ENCODE measurements at places on chromosomes 2 and 18. TPM values are rescaled to one million over a fixed set of nuclear protein-coding genes. Genes with fewer than 3 reads are reported as not detected.

DNA sequence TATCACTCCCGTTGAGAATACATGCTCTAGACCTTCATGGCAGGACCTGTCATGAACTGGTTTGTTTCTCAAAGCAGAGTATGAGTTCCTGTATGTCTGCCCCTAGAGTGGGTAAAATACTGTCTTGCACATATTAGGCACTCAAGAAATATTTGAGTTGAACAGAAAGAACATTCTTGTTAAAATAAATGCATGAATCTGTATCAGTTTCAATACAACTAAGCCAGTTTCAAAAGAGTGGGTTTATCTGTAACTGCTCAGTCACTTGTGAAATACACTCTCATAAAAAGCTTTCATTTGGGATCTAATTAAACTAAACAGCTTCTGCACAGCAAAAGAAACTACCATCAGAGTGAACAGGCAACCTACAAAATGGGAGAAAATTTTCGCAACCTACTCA is 69.2 kb downstream of the RFTN2 start:
- no peaks in the 10 kb centered on the region for H3K27me3 ChIP-seq
- H3K36me3 ChIP-seq: no peaks in the 10 kb centered on the region
- H3K4me3 ChIP-seq: no peak overlapping the region
- no peak overlapping the region for H3K27ac ChIP-seq

Gene CAVIN2
- total RNA-seq: 5.5 TPM

GRCh38 chr2:212959471-212960117 is 191.8 kb downstream of the IKZF2 start:
- H3K27ac ChIP-seq: no peak overlapping the region
- H3K27me3 ChIP-seq: no peaks in the 10 kb centered on the region
- H3K4me3 ChIP-seq: no peak overlapping the region
- H3K36me3 ChIP-seq: no peaks in the 10 kb centered on the region
- no peaks in the 10 kb centered on the region for H3K4me1 ChIP-seq
- no peak for DNase-seq

DNA sequence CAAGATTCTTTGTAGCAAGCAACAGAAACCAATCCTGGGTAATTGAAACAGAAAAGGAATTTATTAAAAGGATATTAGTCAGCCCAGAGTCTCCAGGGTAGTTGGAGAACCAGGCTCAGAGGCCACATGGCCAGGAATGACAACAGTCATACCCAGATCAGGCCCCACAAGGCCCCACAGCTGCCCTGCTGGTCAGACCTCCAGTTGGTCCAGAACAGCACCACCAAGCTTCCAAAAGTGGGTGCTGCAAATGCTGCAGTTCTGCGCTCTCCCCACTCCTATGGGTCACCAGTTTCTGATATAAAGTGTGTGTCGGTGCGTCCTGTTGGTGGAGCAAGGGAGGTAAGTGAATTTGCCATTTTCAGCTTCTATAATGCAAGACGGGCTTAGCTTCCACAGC is 29.9 kb downstream of the KLHL29 start:
- H3K27ac ChIP-seq: no peak overlapping the region
- no peaks in the 10 kb centered on the region for H3K36me3 ChIP-seq
- H3K4me1 ChIP-seq: no peaks in the 10 kb centered on the region
- H3K4me3 ChIP-seq: no peak overlapping the region
- no peak for DNase-seq

Gene SERTAD2
- 20.7 TPM for total RNA-seq

- H3K4me3 ChIP-seq: no peak overlapping the region
- no peaks in the 10 kb centered on the region for H3K4me1 ChIP-seq
- no peaks in the 10 kb centered on the region for H3K36me3 ChIP-seq
- H3K27me3 ChIP-seq: peaks cover 8% of the 10 kb centered on the region
Measured at GRCh38 chr2:219569635-219570034, 1.7 kb downstream of the OBSL1 start.

- H3K27ac ChIP-seq: peak overlapping the region; percentile 84
- DNase-seq: no peak
- no peak overlapping the region for H3K4me3 ChIP-seq
- H3K27me3 ChIP-seq: no peaks in the 10 kb centered on the region
Measured at GRCh38 chr2:86036669-86037138, 69.0 kb downstream of the POLR1A start.

Gene FBXO48
- total RNA-seq: 2.3 TPM

- peaks cover 4% of the 10 kb centered on the region for H3K27me3 ChIP-seq
- H3K27ac ChIP-seq: no peak overlapping the region
- no peak for DNase-seq
- no peaks in the 10 kb centered on the region for H3K36me3 ChIP-seq
- no peak overlapping the region for H3K4me3 ChIP-seq
- H3K4me1 ChIP-seq: no peaks in the 10 kb centered on the region
Measured at GRCh38 chr2:10552220-10552870, 104.2 kb upstream of the ODC1 start.

Gene UPP2
- total RNA-seq: not detected

DNA sequence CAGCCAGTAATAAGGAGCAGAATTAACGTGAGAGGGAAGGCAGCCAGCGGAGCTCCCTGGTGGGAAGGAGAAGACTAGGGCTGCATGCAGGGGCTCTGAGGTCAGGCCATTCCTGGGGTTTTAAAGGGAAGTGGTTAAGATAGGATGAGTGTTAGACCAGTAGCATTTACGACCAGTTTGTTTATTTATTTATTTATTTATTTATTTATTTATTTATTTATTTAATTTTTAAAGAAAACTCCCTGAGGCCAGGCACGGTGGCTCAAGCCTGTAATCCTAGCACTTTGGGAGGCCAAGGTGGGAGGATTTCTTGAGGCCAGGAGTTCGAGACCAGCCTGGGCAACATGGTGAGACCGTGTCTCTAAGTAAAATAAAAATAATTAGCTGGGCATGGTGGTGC is 152.8 kb downstream of the FHOD3 start:
- no peak for DNase-seq
- no peaks in the 10 kb centered on the region for H3K27me3 ChIP-seq
- H3K36me3 ChIP-seq: no peaks in the 10 kb centered on the region

Gene ITM2C
- total RNA-seq: 1,707 TPM

Gene ACMSD
- not detected for total RNA-seq

Gene ARHGAP25
- 3.7 TPM for total RNA-seq

DNA sequence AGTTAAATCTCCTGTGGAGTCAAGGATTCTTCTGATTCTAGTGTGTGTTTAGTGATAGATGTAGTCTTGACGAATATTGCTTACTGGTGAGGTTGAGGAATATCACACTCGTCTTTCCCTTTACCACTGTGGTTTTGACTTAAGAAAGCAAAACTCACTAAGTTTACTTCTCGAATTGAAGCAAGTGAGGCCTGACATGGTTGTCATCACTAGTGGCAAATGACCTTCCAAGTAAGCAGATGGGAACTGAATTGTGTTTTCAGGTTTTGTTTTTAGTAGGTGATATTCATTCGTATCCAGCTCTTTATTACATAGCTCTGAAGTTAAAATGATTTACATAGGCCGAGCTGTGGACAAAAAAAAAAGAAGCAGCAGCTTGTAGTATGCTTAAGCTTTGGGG is 20.6 kb upstream of the DSG4 start:
- no peak overlapping the region for H3K4me3 ChIP-seq
- no peaks in the 10 kb centered on the region for H3K36me3 ChIP-seq

GRCh38 chr2:12441750-12442475 is 274.8 kb upstream of the TRIB2 start:
- no peak overlapping the region for H3K4me3 ChIP-seq
- H3K36me3 ChIP-seq: no peaks in the 10 kb centered on the region
- no peaks in the 10 kb centered on the region for H3K27me3 ChIP-seq
- no peaks in the 10 kb centered on the region for H3K4me1 ChIP-seq
- DNase-seq: no peak

DNA sequence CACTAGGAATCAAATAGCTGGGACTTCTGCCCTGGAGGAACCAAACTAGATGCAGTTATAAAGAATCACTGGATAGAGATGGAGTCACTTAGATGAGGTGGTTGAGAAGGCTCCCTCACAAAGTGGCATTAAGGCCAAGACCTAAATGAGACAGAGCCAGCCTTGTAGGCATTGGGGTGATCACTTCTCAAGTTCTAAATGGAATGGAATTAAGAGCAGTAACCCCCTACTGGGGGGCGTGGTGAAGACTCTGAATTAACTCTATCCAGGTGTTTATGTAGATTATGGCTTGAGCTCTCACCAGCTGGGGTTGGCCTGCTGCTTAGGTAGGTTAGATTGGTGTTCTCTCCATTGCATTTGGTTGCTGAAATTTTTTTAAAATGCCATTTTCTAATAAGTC is 71.3 kb downstream of the TTC27 start:
- no peak overlapping the region for H3K27ac ChIP-seq
- no peaks in the 10 kb centered on the region for H3K36me3 ChIP-seq
- no peaks in the 10 kb centered on the region for H3K4me1 ChIP-seq
- DNase-seq: no peak
- no peak overlapping the region for H3K4me3 ChIP-seq

GRCh38 chr2:239327536-239328350 is 73.1 kb downstream of the HDAC4 start:
- no peaks in the 10 kb centered on the region for H3K27me3 ChIP-seq

DNA sequence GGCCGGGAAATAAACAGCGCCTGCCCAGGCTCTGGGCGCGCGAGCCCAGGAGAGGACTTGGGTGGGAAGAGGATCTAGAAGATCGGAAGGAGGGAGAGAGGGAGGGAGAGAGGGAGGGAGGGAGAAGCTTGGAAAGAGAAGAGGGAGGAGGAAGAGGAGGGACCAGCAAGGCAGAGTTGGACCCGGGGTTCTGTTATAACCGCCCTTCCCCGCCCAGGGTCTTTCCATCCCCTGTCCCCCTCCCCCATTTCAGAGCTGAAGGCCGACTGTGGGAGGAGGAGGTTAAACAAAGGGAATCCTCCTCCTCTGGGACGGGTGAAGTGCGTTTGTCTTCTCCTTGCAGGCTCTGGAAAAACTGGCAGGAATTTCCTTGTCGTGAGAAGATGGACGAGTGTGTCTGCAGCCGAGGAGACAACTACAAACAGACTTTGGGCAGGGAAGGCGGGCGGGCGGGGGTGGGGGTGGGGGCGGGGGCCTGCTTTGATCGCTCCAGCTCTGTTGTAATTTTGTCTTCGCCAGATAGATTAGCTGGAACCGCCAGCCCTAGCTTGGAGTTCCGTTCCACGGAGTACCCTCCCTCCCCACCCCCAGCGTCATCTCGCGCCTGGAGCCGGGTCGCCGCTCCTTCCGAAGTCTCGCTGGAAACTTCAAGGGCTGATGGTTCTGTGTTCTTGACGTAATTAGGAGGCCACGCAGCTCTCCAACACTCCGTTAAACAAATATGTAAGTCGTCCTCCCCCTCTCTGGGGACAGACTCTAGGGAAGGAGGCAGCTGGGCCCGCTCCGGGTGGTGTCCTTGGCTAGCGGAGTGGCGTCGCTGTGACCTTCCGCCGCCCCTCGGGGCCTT is 6.4 kb upstream of the SP9 start:
- no peaks in the 10 kb centered on the region for H3K36me3 ChIP-seq
- peaks cover 80% of the 10 kb centered on the region for H3K27me3 ChIP-seq
- peaks cover 15% of the 10 kb centered on the region for H3K4me1 ChIP-seq
- DNase-seq: no peak
- H3K4me3 ChIP-seq: no peak overlapping the region
- no peak overlapping the region for H3K27ac ChIP-seq

DNA sequence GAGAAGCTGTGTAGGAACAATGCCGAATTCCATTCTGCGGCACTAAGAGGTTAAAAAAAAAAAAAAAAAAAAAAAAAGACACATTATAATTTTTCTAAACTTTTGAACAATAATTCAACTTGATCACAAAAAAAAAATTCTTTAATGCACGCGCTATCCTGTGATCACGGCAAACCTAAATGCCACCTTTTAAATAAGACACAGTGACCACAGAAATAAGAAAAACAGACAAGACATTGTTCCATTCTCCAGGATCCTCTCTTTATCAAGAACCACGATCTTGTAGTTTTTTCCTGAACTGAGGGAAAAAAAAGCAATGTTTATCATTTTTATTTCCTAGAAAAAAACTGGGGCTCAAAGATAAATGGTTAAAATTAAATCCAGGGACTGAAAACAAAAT is 9.4 kb downstream of the SUCLG1 start:
- H3K27me3 ChIP-seq: no peaks in the 10 kb centered on the region
- no peak for DNase-seq
- H3K36me3 ChIP-seq: no peaks in the 10 kb centered on the region
- no peak overlapping the region for H3K4me3 ChIP-seq
- H3K4me1 ChIP-seq: peaks cover 3% of the 10 kb centered on the region
- H3K27ac ChIP-seq: no peak overlapping the region

- H3K27me3 ChIP-seq: no peaks in the 10 kb centered on the region
- no peak overlapping the region for H3K27ac ChIP-seq
- no peaks in the 10 kb centered on the region for H3K36me3 ChIP-seq
Measured at GRCh38 chr2:166700079-166700478, 188.2 kb upstream of the XIRP2 start.

Gene CNNM3
- 24.4 TPM for total RNA-seq

Gene ESPNL
- 0.08 TPM for total RNA-seq

DNA sequence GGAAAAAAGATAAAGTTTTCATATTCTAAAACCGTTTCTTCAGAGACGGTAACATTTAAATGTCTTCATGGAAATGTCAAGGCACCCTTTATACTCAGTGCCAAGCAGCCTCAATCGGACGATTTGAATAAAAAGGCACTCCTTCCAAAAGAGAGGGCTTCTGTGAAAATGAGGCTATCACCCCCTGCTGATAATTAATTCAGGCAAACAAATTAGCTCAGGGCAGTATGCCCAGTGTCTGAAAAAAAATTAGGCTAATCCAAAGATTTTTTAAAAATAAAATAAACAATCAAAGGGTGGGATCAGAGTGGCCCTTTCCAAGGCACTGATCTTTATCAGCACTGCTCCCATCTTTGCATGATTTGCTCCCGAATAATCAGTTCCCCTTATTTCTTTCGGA is 151.0 kb upstream of the PID1 start:
- DNase-seq: no peak
- no peak overlapping the region for H3K4me3 ChIP-seq
- no peaks in the 10 kb centered on the region for H3K4me1 ChIP-seq

DNA sequence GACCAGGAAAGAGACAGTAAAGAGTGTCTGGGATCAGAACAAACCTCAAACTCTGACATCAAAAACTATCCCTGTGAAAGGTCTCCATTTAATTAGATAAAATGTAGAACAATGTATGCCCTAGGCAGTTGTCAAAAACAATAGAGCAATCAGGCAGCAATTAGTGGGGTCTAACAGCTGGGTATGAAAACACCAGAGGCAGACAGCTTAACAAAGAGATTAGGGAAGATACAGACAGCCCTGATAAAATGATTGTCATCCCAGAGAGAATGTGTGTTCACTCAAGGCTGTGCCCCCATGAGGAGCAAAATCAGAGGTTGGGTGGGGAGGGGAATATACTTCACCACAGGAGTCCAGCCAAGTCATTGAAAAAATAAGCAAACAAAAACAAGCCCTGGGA is 50.0 kb downstream of the INPP4A start:
- DNase-seq: no peak
- H3K36me3 ChIP-seq: no peaks in the 10 kb centered on the region
- no peaks in the 10 kb centered on the region for H3K27me3 ChIP-seq
- no peak overlapping the region for H3K4me3 ChIP-seq
- H3K27ac ChIP-seq: no peak overlapping the region
- H3K4me1 ChIP-seq: no peaks in the 10 kb centered on the region

- no peak for DNase-seq
- H3K4me1 ChIP-seq: no peaks in the 10 kb centered on the region
- H3K27ac ChIP-seq: no peak overlapping the region
- peaks cover 6% of the 10 kb centered on the region for H3K27me3 ChIP-seq
- no peak overlapping the region for H3K4me3 ChIP-seq
Measured at GRCh38 chr2:120526047-120526562, 180.2 kb downstream of the INHBB start.

- no peak for DNase-seq
- no peaks in the 10 kb centered on the region for H3K27me3 ChIP-seq
- no peak overlapping the region for H3K4me3 ChIP-seq
- no peaks in the 10 kb centered on the region for H3K4me1 ChIP-seq
- H3K27ac ChIP-seq: no peak overlapping the region
Measured at GRCh38 chr2:36420569-36421181, 65.1 kb downstream of the CRIM1 start.

Gene C1QL2
- not detected for total RNA-seq

Gene IL36B
- not detected for total RNA-seq

Measured in colonic mucosa (tissue), 4 donors.